Hypothalamus (tissue), 51 donors: ENCODE measurements at places on chromosomes 12 and 14.

GRCh38 chr12:6840761-6841515 is at the start of gene GNB3:
Gene GNB3 (plus strand): TSS chr12:6840925. CDS start chr12:6841288, 363 bp downstream.
- DNase-seq, result no peak

- DNase-seq, result no peak
Observed at GRCh38 chr14:33806905-33807304, 144.0 kb downstream of the EGLN3 start.

- no peak for DNase-seq
Observed at GRCh38 chr12:6939191-6939540, 4.5 kb upstream of the RNU7-1 start.

GRCh38 chr14:101383737-101384338 is 177.5 kb upstream of the DIO3 start:
- no peak for DNase-seq

DNA sequence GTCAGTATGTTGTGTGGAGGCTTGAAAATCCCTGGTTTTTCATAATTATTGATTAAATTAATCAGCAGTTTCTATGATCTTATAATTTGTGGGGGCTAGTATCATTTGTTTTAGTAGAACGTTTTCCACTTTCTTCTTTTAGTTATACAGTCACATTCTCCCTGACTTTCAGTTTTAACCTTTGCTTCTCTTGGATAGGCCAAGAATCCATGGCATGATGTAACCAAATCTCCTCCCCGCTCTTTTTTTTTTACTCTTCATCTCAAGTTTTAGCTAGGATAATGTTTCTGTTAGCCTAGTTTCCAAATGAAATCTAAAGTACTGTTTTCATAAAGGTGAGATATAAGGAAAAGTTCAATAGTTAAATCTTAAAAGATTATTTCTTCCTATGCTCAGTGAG is 106.5 kb downstream of the TMEM117 start:
- DNase-seq, result no peak
